ENCODE measurements at places on chromosomes 1 and 21.

DNA sequence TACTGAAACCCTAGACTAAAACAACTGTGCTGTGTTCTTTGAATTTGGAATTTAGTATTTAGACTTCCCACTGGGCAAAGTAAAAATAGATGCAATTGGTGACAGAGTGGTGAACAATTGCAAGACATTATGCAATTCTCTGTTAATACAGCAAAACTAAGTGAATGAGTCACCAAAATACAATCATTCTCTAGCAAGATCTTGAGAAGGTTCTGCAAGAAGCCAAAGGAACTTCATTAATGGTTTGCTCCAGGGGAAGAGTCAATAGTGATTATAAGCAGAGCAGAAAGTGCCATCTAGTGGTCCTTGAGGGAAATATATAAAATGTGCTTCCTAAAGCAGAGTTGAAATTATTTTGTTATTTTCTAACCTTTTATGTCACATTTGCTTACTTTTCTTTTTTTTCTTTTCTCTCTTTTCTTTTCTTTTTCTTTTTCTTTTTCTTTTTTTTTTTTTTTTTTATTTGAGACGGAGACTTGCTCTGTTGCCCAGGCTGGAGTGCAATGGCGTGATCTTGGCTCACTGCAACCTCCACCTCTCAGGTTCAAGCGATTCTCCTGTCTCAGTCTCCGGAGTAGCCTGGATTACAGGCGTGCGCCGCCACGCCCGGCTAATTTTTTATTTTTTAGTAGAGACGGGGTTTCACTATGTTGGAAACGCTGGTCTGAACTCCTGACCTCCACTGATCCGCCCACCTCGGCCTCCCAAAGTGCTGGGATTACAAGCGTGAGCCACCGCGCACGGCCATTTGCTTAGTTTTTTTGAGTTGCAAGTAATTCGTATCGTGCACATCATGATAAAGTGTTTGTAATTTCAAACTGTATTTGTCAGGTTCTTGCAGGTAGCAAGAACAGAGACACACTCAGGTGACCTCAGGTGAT, 99.2 kb downstream of the CTH start:
- peak; percentile 95 for DNase-seq

DNA sequence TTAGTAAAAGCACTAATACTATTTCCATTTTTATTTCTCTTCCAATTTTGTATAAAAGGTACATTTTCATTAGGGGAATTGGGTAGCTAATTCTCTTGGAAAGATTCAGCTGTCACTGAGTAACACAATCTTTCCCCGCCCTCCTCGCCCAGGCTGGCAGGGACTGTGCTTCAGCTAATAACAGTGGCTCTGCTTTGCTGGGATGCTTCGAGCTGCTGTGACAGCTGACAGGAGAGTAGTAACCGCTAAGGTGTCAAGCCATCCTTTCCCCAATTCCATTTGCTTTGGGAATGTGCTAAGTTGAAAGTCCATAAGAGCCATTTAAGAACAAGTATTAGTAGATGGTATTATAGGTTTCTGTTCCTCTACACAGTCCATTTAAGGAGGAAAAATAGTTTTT, 106.7 kb upstream of the NRIP1 start:
- no peak for DNase-seq

DNA sequence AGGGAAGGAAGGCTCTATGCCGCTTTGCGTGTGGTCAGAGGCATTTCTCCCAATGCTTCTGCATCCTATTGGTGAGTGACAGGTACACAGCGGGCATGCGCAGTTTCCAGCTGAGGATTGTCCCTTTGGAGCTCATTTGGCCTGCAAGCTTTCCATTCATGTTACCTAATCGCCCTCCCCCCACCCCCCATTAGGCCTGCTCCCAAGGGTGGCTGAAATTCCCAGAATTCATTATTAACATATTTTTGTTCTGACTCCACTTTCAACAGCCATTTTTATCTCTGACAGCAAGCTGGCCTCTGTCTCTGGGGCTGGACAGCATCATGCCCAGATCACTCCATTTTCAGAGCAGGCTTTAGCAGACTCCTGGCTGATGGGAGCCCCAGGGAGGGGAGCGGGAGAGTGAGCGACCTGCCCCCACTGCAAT, 25.6 kb downstream of the MIS18A start:
- DNase-seq = peak; percentile 79

DNA sequence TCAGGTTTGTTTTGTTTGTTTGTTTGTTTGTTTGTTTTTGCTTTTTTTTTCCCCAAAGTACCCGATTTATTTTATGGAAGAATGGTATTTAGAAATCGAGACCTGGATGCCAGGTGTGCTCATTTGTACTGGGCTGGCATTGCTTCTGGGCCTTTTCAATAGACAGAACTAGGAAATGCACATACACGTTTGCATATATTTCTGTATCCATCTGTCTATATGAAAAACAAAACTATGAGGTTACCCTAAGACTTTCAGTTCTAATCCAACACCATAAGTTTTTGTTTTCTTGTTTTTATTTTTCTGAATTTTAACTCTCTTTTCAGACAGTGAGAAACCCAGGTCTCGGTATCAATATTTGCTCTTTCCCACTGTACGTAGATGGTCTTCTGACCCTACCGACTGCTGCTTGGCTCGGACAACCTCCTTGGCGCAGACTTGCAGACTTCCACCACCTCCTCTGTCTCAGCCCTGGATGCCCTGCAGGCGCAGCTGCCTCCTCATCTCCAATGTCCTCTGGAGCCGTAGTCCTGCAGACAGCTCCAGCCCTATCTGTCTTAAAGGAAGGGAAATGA, 171.7 kb downstream of the NEK7 start:
- DNase-seq = no peak
